ENCODE measurements at places on chromosomes 4 and X. TPM values are rescaled to one million over a fixed set of nuclear protein-coding genes. Genes with fewer than 3 reads are reported as not detected.

DCAF12L2 gene
- total RNA-seq: not detected

GRCh38 chr4:42607011-42607726, 49.7 kb downstream of the ATP8A1 start:
- no peak for DNase-seq

TMEM35A gene
- not detected for total RNA-seq

GRCh38 chrX:10103023-10103422, 53.8 kb upstream of the CLCN4 start:
- DNase-seq: no peak

SATL1 gene
- total RNA-seq: not detected

DNA sequence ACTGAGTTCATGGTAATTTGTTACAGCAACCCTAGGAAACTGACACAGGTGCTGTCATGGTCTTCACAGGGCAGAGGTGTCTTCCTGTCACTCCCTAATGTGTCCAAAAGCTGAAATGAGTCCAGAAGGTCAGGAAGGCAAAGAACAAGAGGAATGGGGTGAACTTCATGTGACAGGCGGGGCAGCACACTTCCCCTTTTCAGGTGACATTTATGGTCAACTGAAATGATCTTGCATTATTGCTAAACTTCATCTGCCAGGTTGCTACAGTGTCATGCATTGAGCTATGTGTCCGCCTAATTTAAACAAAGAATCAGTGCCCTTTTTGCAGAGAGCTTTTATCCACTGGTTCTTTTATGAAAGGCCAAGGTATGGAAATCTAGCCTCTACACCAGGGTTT, 15.9 kb upstream of the CCDC149 start:
- no peak for DNase-seq

GRCh38 chrX:135421932-135422809, at the start of gene SMIM10L2A:
Gene SMIM10L2A, plus strand, starts transcription at chrX:135421944. Its CDS starts 188 bp downstream, at chrX:135422132.
- peak; percentile 13 for DNase-seq

DNA sequence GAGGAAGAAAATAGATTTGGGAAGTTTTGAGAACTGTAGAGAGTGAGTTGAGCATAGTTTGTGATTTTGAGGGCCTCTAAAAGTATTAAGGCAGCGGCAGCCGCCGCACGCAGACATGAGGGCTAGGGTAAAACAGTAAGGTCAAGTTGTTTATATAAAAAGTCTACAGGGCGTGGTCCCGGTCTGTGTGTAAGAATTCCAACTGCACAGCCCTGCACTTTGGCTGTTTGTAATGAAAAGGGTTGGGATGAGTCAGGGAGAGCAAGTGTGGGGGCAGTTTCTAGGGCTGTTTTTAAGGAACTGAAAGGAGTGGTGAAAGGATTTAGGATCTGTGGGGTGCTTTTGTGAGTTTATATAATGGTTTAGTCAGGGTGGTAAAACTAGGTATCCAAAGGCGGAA, 55.0 kb downstream of the BEX3 start:
- no peak for DNase-seq

DNA sequence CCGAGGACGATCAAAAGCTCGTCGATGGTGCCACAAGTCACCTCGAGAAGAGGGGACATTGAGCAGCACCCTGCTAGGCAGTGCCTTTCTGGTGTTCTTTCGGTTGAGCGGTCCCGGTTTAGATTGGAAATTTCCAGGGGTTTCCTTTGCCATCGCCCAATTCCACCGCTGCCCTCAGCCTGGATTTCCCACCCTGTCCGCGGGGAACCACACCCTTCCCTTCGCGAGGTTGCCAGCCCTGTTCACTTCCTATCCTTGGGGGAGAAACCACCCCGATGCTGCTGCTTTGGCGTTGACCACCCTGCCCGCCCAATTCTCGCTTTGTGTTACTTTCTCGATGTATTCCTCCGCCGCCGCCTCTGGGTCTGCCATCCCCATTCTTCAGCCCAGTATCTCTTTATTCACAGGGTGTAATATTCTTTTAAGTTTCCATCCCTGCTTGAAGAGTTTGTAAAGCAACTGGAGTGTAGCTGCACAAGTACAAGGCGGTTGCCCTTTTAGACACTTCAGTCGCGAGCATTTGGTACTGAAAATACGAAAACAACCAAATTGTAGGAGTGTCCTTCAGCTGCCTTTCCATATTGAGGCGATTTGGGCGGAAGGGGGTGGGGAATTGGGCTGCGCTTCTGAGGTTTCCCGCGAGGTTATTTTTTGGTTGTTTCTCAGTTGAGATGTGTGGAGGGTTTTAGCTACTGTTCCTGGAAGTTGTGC, 1.1 kb downstream of the OGT start:
- DNase-seq: peak; percentile 69

- DNase-seq: no peak
These were observed 44.5 kb downstream of the BRWD3 start for GRCh38 chrX:80765220-80765625.

- no peak for DNase-seq
These were observed 80.5 kb downstream of the FHDC1 start for GRCh38 chr4:153016592-153016991.

SAGE1 gene
- not detected for total RNA-seq

GRCh38 chr4:111854494-111855087, 290.7 kb upstream of the FAM241A start:
- no peak for DNase-seq

F8A1 gene
- 6.5 TPM for total RNA-seq

- DNase-seq: no peak
These were observed 176.5 kb downstream of the FBXW7 start for GRCh38 chr4:152359208-152360044.

TMPRSS11E gene
- total RNA-seq: not detected

- peak; percentile 22 for DNase-seq
These were observed 33.1 kb downstream of the PDK3 start for GRCh38 chrX:24498181-24498580.

GRCh38 chr4:88791274-88791673, 93.6 kb upstream of the NAP1L5 start:
- DNase-seq: no peak

GRCh38 chrX:68429216-68429615, 4.1 kb downstream of the OPHN1 start:
- DNase-seq: no peak

- DNase-seq: no peak
These were observed 5.9 kb upstream of the HPGD start for GRCh38 chr4:174528226-174528625.

DNA sequence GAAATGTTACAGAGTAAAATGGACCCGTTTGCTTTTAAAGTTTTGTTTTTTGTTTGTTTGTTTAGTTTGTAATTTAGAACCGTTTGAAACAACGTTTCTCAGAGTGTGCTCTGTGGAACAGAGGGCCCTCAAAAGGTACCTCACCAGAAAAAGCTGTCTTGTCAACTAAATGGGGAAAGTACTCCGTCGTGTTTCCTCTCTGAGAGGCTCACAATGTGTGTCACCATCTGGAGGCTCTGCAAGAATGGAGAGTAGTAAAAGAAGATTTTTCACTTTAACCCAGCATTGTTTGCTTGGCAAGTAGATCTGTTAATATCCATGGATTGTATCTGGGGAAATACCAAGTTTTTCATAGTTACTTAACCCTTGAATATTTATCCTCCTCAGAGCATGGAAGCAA, 1.5 kb upstream of the ENPEP start:
- no peak for DNase-seq

DNA sequence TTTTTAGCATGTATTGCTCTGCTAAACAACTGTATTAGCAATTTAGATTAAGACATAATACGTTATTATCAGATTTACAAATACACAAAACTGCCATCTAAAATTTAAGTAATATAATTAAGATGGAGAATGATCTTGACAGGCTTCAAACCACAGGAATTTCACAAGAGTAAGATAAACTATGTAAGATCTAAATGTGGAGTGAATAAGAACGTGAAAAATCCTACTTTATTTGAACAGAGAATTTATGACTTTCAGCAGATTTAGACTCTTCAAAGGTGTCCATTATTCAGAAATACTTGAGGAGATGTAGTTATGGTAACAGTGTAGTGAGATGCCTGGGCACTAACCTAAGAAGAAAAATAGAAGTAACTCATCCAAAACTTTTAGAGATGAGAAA, 73.2 kb downstream of the SLC4A4 start:
- DNase-seq: no peak

FABP2 gene
- not detected for total RNA-seq

GRCh38 chrX:11334165-11334564, 41.0 kb downstream of the AMELX start:
- no peak for DNase-seq

SUPT20HL1 gene
- not detected for total RNA-seq

TAF7L gene
- not detected for total RNA-seq

STPG2 gene
- 0.28 TPM for total RNA-seq

GRCh38 chrX:47145395-47146120, 537 bp downstream of the RBM10 start:
- peak; percentile 28 for DNase-seq

DNA sequence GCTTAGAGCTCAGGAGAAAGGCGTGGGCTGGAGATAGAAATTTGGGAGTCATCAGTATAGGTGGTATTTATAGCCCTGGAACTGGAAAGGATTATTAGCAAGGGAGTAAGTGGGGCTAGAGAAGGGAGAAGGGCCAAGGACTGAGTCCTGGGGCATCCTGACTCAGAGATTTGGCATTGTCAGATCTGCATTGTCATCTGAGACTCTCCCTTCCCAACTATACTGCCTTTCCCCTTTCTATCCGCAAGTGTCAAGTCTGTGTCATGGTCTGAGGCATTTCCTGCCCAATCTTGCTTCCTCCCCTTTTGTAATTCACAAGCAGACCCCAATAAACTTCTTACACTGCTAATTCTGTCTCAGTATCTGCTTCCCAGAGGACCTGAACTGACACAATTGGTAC, 24.4 kb upstream of the SLC25A43 start:
- DNase-seq: no peak

- DNase-seq: no peak
These were observed 32.2 kb downstream of the COPS4 start for GRCh38 chr4:83067058-83067639.

CSAG3 gene
- total RNA-seq: not detected

GRCh38 chrX:10117864-10118377, 38.9 kb upstream of the CLCN4 start:
- no peak for DNase-seq

- DNase-seq: no peak
These were observed 135.4 kb downstream of the GC start for GRCh38 chr4:71648448-71648847.

DNA sequence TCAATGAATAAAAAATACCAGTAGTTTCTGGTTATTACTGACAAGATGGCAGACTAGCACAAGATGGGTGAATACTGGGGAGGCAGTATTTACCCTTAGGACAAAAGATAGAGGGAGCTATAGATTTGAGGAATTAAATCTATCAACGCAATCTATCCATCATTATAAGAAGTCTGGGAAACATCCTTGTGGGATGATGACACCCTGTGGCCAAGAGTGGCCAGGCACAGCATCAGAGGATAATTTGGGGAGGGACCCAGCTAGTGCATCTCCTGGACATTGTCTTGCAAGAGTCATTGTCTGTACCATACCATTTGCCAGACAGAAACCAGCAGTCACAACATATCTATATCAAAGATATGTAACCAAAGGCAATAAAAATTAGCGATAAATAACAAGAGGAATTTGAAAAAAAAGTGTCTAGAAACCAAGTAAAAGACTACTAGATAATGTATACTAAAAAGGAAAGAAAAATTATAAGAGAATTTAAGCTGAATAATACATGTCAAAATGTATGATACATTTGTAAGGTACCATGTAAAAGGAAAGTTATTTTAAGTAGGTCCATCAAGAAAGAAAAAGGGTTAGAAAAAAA, 22.9 kb downstream of the KCTD8 start:
- DNase-seq: no peak

DNA sequence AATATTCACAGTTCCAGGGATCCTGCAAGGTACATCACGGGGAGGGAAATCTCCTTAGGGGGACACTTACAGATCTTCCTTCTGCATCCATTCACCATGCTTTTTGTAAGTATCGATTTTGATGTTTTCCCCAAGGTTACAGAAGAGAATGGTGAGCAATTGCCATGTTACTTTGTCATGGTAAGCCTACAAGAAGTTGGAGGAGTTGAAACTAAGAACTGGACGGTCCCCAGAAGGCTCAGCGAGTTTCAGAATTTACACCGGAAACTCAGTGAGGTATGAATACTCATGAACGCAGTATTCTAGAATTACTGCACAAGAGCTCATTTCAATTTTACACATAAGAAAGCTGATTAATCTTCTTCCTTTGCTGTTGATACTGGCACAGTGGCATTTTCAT, 53.9 kb downstream of the LRP2BP start:
- DNase-seq: no peak

YY2 gene
- 1.0 TPM for total RNA-seq

TXK gene
- 69.9 TPM for total RNA-seq

- no peak for DNase-seq
These were observed 52.9 kb downstream of the TXK start for GRCh38 chr4:48081196-48081595.

STATH gene
- total RNA-seq: not detected

GRCh38 chr4:176999935-177000543, 207.3 kb upstream of the VEGFC start:
- no peak for DNase-seq

SH3D19 gene
- not detected for total RNA-seq

PAGE1 gene
- not detected for total RNA-seq

SSX1 gene
- not detected for total RNA-seq

DNA sequence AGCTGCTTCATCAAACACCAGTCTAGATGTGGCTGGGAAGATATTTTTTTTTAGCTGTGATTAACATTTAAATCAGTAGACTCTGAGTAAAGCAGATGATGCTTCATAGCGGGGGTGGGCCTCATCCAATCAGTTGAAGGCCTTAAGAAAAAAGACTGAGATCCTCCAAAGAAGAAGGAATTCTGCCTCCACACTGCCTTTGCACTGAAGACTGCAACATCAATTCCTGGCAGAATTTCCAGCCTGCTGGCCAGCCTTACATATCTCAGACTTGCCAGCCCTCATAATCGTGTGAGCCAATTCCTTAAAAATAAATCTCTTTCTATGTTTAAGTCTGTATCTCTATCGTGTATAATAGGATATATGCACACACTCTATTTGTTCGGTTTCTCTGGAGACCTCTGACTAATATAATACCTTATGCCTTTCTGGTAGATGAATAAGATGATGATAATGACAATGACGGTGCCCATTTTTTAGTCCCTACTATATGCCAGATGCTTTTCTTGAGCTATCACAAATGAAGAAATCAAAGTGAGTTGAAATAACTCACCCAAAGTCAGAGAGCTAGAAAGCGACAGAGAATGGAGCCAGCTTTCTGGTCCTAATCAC, 66.1 kb upstream of the SOD3 start:
- no peak for DNase-seq

DNA sequence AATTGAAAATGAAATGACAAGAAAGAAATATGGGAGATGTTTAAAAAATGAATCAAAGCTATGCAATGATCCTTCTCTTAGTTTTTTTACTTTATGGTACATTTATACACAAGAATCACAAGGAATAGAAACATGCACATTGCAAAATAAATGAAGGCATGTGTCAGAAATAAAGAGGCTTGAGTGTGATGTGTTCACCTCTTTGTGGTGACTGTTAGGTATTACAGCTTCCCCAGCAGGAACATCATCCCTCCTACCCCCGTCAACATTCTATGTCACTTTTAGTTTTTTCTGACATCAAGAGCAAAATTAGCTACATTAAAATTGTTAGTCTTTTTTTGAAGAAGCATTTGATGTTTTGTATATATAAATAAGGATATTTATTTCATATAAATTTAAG, 214.8 kb downstream of the SLC4A4 start:
- no peak for DNase-seq

ITM2A gene
- total RNA-seq: 259 TPM

FGF13 gene
- total RNA-seq: not detected
